CD4-positive, alpha-beta memory T cell (primary cell): ENCODE measurements at places on chromosomes 12 and 14.

- DNase-seq: no peak
Observed at GRCh38 chr14:99350751-99351150, 78.8 kb upstream of the BCL11B start.

GRCh38 chr12:105982022-105982421 is 156.7 kb downstream of the NUAK1 start:
- no peak for DNase-seq

DNA sequence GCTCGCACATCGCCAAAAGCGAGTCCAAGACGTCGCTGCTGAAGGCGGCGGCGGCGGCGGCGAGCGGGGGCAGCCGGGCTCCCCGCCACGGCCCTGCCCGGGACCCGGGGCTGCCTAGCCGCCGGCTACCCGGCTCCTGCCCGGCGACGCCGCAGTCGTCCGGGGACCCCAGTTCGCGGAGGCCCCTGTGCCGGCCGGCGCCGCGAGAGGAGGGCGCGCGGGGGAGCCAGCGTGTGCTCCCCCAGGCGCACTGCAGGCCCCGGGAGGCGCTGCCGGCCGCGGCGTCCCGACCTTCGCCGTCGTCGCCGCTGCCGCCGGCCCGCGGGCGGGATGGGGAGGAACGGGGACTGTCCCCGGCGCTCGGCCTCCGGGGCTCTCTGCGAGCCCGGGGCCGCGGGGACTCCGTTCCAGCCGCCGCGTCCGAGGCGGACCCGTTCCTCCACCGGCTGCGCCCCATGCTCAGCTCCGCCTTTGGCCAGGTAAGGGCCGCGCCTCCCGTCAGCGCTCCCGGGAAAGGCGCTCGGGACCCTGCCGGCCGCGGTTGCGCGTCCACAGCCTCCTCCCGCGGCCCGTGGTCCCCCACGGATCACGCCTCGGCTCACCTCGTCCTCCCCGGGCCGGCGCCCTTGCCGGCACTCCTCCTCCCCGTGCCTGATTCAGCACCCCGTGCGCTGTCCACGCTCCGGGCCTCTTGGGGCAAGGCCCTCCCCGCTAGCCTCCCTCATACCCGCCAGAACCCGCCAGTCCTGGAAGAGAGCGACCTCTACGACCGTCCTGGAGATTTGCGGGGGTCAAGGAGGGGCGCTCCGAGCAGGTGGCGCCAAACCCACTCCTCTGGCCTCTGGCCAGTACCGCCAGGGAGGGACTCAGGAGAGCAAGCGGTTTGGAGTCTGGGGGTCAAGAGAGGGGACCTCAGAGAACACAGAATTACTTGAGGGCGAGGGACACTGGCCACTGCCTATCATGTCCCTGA is 721 bp downstream of the CABP1 start:
- DNase-seq: peak; percentile 46

DNA sequence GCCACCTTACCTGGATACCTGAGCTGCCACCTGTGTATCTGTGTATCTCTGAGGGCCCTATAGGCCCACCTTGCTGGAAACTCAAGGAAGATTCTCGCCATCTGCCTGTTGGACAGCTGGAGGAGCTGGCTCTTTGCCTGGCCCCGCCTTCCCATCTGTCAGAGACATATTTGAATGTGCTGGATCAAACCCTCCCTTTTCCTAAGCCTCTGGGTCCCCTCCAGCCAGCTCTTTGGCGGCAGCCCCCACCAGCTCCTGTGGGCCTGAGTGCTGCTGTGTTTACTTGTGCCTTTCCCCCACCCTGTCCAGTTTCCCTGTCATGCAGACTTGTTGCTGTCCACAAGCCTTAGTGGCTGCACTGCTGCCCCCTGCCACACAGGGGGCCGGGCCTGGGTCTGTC is 55.9 kb upstream of the SRSF5 start:
- no peak for DNase-seq

- no peak for DNase-seq
Observed at GRCh38 chr12:129185855-129186254, 332.6 kb downstream of the GLT1D1 start.

GRCh38 chr12:67640863-67641262 is 7.7 kb upstream of the DYRK2 start:
- no peak for DNase-seq

DNA sequence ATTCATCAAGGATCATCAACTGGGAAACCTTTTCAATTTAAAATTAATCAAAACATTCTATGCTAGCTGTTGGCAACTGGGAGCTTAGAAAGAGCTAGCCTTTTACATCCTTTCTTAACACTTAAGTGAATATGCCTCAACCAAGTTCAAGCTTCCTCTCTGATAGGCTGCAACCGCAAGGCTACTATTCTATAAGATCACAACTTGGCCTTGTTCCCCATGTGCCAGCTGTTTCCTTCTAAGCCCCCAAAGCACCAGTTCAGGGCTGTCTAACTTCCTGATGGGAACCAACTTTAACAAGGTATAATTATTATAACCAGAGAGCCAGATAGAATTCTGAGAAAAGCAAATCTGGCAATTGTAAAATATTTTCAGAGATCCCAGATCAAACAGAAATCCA is 37.0 kb downstream of the KCNC2 start:
- DNase-seq: no peak

DNA sequence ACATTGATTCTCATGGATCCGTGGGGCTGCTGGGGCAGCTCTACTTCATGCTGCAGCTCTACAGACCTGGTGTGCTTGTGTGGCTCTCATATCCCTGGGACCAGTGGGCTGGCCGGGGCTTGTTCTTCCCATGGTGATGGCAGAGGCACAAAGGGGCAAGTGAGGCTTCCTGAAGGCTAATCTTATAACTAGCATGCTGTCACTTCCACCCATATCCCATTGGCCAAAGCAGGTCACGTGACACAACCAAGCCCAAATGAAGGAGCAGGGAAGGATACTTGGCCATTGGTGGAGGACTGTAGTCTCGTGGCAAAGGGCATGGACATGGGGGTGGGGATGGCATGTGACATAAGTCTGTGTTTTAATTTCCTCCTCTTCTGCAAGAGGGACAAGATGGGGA is 9.9 kb downstream of the PLBD2 start:
- DNase-seq: no peak

GRCh38 chr12:64706306-64706705 is 52.9 kb downstream of the GNS start:
- no peak for DNase-seq

GRCh38 chr12:113142886-113143332 is 6.6 kb upstream of the CFAP73 start:
- DNase-seq: no peak

GRCh38 chr12:111812881-111813741 is 28.9 kb upstream of the MAPKAPK5 start:
- peak; percentile 60 for DNase-seq

GRCh38 chr12:63909746-63910145 is 65.2 kb downstream of the SRGAP1 start:
- DNase-seq: no peak

DNA sequence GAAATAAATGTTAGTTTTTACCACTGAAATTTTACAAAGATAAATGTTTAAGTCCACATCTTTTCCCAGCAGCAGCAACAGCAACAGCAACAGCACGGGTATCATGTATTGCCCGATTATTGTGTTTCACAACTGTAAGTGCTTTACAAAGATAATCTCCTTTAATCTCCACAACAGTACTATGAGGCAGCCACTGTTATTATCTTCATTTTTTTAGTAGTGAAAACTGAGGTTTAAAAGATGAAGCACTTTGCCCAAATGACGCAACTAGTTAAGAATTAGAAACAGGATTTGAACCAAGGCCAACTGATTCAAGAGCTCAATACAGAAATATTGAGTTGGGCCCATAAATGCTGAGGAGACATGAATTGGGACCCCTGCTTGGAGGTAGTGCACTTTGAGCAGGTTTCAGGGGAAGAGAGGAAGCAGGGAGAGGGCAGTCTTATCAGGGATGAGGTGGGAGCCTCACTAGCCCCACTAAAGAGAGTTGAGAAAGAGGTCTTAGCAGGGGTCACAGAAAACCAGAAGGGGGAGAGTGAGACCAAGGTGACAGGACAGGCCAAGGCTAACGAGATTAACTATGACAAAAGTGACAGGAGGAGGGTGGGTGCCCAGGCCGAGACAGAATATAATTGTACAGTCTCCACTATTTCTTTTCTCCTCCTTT is 15.3 kb downstream of the KRT2 start:
- no peak for DNase-seq

DNA sequence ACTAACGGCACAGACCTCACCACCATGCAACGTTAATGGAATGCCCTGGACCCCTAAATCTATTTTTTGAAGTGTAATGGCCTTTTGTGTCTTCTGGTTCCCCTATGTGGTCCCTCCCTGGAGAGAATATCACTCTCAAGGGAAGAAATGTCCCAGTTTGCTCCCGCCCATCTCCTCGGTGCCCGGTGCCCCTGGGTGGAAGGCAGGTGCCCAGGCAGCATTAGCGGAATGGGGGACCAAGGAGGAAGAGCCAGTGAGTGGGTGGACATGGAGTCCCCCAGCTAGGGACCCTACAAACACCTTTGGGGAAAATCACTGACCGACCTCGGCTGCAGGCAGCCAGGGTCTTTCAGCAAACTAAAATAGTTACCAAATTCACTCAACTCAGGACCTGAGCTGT is 212.1 kb upstream of the RTL1 start:
- DNase-seq: no peak

- no peak for DNase-seq
Observed at GRCh38 chr14:73248108-73248868, 11.0 kb downstream of the PAPLN start.

GRCh38 chr12:96239711-96240635 is 45.8 kb downstream of the ELK3 start:
- DNase-seq: no peak

DNA sequence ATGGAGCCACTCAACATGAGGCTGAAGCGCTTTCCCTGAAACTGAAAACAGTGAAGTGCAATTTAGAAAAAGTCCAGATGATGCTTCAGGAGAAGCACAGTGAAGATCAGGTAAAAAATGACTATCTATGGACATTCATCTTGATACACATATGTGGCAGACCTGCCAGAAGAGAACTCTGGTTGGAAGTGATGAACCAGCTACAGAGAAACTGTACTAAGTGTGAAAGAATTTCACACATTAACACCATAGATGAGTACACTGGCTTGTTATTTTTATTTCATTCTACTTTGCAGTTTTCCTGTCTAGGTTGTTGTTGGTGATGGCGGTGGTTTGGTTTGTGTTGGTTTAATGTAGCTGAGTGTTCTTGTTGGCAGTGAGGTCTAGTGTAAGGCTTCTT is 174.7 kb downstream of the ESR2 start:
- DNase-seq: no peak

GRCh38 chr14:61589691-61590581 is 105.4 kb upstream of the HIF1A start:
- DNase-seq: no peak

DNA sequence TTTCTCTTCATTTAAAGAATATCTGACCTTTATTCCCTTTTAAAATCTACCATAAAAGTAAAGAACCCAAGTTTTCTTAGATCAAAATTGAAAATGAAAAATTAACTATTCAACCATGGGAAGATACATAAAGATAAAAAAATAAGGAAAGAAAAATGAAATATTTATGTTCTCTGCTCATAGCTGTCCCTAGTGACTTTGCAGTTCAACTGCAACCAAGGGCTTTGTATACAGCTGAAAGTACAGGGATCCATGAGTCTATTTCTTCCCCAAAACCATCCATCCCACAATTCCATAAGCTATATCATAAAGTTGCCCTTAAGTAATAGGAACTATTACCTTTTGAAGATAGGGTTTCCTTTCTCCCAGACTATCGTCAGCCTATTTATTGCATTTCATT is 113.1 kb downstream of the ITPR2 start:
- DNase-seq: no peak

DNA sequence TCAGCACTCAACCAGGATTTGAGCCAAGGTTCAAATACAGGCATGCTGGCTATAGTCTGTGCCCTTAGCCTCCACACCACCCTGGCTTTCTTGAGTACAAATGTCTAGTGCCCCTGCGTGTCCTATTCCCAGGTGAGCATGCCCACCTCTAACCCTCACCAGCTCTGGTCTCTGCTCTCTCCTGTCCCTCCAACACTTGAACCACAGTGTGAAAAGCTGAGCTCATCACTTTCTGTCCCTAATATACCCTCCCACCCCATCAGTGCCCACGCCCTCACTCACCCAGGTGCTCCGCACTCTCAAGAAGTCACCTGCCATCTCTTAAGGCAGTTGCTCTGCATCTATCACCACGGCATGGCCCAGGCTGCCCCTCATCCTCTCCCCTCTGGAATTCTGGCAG is 7.0 kb upstream of the KRT71 start:
- no peak for DNase-seq

DNA sequence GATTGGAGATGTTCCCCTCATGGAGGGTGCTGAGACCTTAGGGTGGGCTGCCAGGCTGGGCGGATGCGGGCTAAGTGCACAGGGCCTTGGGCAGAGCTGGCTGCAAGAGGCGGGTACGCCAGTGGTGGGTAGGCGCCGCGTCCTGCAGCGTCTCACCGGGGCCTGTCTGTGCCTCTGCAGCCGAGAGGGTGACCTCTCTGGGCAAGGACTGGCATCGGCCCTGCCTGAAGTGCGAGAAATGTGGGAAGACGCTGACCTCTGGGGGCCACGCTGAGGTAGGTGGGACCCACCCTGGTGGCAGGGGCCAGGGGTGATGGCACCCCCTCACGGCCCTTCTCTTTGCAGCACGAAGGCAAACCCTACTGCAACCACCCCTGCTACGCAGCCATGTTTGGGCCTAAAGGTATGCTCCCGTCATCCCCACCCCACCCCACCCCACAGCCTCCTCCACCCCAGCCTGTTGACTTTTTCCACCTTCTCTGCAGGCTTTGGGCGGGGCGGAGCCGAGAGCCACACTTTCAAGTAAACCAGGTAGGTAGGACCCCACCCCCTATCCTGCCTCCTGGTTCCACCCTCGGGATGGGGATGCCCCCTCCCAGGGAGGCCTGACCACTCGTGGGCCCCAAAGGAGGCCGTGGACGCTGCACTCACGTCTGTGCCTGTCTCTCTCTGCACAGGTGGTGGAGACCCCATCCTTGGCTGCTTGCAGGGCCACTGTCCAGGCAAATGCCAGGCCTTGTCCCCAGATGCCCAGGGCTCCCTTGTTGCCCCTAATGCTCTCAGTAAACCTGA is 1.5 kb downstream of the CRIP1 start:
- peak; percentile 47 for DNase-seq

DNA sequence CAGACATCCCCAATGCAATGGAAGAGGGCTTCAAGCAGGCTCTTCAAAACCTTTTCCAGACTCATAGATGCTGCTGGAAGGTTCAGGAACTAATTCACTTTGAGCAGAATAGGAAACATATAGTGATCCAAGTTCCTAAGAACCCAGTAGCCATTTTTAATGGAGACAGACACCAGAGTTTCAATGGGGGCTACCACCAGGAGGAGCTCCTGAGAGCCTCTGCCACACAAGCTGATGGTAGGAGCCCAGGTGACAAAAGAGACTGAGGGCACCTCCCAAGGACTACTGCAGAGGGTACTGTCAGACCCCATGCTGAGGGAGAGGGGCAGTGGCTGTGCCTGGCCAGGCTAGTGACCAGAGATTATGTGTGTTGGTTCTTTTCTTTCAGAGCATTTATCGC is 45.9 kb downstream of the IFNG start:
- DNase-seq: peak; percentile 20

DNA sequence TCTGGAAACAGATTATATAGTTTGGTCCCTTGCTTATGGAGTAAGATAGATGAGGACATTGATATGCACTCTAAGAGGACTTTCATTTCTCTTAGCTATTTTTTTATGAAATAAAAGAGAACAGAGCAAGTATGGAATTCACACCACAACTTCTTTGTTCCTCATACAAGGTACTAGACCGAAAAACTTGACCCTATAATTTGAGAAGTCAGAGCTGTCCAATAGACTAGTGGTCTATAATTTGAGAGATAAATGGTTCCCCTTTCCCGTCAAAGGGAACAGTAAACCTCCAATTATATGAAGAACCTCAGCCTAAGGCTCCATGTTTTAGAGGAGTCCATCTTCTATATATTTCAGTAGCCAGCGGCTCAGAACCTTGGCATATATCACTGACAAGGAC is 58.5 kb upstream of the HIF1A start:
- no peak for DNase-seq
